ENCODE measurements at places on chromosomes 12 and 14.

DNA sequence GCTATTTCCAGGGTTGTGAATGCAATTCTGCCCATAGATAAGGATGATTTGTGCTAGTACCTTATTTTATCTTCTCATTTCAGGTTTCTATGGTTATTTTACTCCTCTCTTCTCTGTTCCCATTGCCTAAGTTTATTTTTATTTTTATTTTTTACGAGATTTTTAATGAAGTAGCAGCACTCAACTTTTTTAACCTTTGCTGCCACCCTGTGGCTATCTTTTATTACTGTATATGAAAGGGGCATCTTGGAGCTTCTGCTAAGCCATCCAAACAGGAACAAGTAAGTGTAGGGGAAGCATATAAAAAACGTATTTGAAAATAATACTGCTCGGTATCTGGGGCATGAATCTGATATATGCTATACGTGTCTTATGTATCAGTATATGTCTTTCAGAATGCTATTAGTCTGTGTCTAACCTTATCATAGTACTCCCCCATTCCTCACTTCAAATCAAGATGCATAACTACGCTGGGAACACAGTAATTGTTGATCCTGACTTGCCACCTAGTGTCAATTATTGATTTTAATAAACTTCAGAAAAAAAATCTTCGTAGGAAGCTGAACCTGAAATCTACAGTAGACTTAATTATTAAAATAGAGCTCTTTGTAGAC lies 60.3 kb downstream of the KLRG1 start:
- DNase-seq, result peak; percentile 84

DNA sequence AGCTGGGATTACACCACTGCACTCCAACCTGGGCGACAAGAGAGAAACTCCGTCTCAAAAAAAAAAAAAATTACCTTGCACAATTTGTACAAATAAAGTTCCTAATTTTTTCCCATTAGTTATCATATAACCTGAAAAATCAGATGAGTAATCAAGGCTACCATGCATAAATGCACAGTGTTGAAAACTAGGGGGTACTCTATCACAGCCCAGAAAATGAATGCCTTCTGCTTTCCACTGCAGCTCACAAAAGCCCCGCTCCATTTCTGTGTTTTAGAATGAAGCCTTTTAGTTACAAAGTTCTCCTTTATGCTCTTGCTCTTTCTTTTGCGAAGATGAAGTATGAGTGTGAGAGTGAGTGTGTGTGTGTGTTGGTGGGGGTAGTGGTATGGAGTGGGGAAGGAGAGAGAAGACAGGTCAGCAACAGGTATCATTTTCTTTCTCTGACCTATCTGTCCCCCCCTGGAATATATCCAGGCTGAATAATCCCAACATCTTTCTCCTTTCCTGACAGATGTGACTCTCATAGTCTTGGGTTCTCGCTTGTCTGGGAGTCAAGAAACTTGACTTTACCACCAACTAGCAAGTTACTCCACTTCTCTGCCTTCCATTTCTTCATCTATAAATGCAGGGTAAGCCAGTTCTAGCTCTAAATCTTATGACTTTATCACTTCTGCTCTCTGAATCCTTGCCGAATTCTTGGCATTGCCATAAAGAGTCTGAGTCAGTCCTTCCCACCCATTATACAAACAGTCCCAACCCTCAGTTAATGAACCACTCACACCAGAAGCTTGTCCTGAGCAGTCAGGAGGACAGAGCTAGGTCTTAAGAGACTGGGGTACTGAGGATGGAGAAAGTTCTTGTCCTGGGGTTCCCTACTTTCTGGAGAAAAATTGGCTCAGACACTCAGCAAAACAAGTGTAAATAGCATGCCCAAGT lies 16.1 kb downstream of the BIN2 start:
- DNase-seq, result peak; percentile 38

DNA sequence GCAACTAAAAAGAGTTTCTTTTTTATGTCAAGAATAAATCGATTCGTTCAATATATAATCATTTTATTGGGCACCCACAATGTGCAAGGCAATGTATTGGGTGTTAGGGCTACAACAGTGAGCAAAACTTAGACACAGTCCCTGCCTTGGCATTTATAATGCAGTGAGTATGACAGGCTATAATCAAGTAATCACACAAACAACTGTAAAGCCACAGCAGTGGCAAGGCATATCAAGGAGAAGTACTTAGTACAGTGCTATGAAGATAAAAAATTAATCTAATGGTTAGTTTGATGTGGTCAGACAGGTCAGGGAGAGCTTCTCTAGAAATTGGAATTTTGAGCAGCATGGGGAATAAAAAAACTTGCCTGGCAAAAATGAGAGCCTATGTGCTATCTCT lies 39.5 kb upstream of the OTOGL start:
- DNase-seq, result no peak

GRCh38 chr14:66746316-66747006 lies 238.5 kb downstream of the GPHN start:
- peak; percentile 15 for DNase-seq

DNA sequence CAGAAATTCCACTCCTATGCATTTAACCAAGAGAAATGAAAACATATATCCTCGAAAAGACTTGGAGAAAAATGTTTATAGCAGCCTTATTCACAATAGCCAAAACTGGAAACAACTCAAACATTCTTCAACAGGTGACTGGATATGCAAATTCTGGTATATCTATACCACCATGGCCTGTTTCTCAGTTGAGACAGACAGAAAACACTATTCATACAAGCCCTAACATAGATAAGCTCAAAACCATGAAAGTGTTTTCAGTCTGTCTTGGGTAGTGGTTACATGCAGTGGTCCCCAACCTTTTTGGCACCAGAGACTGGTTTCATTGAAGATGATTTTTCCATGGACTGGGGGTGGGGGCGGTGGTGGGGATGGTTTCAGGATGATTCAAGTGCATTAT lies 83.8 kb downstream of the SRGAP1 start:
- no peak for DNase-seq

DNA sequence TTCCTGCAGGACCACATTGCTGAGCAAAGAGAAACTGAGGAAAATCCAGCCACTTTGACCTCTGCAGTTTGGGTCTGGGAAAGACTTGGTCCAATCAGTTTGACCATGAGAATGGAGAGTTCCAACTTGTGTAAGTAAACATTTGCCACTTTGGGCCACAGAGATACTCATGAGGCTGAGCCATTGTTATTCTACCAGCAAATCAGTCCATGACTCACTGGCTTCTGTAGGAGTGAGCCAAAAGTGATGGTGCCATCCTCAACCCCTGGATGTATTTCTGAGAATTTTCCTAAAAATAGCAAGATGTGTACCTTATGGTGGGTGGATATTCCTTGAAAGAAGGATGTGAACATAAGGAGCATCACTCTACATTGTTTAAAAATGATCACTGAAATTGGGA lies 192.9 kb upstream of the OR4E1 start:
- no peak for DNase-seq

DNA sequence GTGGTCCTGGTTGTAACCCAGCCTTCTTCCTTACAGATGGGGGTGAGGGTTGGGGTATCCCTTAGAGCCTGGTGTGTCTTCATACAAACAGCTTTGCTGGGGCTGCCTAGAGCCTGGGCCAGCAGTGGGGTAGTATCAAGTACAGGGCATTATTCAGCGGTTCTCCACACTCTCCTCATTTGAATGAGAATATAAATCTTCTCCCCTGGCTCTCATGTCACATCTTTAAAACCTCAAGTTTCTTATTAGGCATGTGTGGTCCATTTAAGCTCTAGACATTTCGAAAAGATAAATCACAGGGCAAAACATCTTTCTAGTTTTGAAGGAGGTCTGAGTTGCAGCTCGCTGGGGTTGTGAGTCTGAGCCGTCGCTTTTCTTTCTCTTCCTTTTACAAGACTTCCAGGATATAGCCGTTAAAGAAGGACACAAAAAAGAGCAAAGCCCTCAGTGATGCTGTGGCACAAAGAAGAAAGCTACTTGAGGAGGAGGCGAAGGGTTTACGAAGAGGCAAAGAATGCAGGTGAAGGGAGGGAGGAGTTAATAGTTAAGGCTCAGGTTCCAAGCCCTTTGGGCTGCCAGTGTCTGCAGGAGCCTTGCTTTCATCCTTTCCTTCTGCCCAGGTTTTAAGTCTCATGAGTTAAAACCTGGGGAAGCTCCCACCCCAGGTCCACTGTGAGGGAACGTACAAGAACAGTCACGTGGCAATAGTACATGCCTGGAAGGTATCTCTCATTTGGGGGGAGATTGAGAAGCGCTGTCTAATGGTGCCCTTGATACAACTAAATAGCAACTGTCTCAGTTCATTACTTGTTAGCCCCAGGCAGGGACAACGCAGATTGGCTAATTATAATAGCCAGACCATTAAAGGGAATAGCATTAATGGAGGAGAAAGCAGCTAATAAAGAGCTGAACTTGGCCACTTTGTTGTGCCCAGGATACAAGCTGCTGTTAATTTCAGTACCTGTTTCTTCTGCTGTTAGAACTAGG lies 94.2 kb downstream of the ETV6 start:
- DNase-seq, result no peak

DNA sequence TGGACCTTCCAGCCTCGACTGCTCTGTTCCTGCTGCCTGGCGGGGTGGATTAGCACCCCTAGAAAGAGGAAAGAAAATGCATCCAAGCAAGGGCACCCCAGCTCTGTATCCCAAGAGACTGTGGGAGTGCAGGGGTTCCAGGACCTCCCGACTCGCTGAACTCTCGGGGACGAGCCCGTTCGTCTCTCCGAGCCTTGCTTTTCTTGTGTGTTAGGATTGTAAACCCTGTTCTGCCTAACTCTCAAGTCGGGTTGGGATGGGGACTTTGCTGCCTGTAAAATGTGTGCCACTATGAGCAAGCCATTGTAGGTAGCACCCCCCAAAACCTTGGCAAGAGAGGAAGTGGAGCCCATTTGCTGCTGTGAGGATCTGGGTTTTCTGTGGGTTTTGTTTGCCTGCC lies 73.2 kb upstream of the VRK1 start:
- DNase-seq, result no peak

GRCh38 chr12:132262256-132263060 lies 66.9 kb downstream of the GALNT9 start:
- no peak for DNase-seq

- no peak for DNase-seq
Measured at GRCh38 chr12:125509195-125509594, 444.0 kb downstream of the AACS start.

GRCh38 chr14:23025151-23025814 lies 9.4 kb downstream of the PSMB5 start:
- no peak for DNase-seq

DNA sequence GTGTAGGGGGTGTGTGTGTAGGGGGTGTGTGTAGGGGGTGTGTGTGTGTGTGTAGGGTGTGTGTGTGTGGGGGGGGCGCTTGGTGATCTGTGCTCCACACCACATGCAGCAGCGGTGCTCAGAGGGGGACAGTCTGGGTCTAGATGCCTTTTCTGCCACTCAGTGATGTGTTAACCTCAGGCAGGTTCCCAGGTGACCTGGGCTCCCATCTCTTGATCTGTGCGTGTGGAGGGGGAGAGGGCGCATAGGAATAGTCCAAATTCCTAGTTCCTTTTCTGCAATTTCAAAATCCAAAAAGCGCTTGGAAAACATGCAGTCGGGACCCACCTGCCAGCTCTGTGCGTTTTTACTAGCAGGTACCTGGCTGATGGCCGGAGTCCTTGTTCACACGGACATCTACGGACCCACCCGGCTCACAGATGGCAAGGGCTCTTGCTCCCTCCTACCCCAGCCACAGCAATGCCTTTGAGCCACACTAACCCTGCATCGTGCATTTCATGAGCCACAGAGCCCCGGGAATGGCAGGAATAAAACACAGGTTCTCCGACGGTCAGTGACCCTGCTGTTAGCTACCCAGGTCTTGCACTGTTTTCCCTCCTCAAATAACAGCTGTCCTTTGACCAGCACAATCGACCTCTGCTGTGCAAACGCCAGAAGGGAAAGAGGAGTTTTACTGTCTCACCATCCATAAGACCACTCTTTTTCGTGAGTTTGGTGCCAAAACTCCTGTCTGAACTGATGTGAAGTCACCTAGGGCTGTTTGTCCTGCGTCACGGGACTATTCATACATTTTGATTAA lies 120.8 kb downstream of the GLT1D1 start:
- no peak for DNase-seq

- no peak for DNase-seq
Measured at GRCh38 chr12:56256326-56256960, 1.7 kb downstream of the ANKRD52 start.

GRCh38 chr12:85309125-85309566 lies 29.1 kb downstream of the ALX1 start:
- no peak for DNase-seq

DNA sequence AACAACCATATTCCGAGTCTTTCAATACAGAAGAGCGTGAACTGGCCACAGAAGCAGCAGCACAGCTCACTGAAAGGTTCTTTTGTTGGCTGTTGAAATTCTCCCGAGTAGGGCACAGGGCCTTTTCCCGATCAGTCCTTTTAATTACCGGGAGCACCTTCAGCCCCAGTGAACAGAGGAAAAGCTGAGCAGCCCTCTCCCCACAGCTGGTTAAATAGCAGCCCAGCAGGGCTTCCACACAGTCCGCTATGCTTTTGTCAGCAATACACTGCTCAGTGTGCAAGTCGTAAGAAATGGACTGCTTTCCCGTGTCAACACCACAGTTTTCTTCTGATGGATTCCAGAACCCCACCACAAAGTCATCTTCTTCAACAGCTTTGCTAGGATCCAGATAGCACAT lies 61.3 kb downstream of the DICER1 start:
- no peak for DNase-seq

DNA sequence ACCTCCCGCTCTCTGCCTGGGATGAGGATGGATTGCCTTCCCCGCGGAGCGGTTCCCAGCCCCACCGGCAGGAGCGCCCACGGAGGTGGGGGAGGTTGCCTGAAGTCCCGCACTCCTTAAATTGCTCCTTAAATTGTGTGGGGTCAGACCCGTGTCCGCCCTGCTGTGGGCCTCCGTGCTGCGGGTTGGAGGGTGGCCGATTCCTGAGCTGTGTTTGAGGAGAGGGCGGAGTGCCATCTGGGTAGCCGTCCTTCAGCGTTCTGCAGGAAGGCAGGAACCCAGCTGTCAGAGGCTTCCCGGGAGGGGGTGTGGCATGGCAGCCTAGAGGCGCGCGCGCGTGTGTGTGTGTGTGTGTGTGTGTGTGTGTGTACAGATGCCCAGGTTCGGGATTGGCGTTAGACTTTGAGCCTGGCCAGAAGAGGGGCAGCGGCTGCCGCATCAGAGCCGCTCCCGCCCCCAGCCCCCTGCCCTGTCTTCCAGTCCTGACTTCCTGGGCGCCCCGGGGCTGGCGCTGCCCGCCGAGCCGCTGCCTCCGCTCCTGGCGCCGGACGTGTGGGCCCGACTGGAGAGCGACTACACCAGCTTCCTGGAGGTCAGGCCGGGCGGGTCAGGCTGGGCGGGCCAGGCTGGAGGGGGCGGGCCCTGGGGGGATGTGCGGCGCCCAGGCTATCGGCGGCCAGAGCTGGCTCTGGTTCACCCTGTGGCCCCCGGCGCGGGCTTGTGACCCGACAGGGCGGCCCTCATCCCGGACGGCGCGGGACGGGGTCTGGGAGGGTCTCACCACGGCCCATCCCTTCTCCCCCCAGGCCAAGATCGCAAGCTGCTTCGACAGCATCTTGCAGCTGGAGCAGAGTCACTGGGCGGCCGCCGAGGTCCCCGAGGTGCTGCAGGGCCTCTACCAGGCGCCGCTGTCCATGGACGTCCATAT lies 9.2 kb downstream of the EXOC3L4 start:
- DNase-seq, result peak; percentile 82

- no peak for DNase-seq
Measured at GRCh38 chr12:3247077-3247476, 169.9 kb downstream of the TSPAN9 start.

Measured in suppressor macrophage (primary cell).